NCI-H146 (cell line): ENCODE measurements at places on chromosomes 3 and 15.

- DNase-seq = no peak
These were observed 2.0 kb downstream of the SNRK start for GRCh38 chr3:43288366-43288765.

DNA sequence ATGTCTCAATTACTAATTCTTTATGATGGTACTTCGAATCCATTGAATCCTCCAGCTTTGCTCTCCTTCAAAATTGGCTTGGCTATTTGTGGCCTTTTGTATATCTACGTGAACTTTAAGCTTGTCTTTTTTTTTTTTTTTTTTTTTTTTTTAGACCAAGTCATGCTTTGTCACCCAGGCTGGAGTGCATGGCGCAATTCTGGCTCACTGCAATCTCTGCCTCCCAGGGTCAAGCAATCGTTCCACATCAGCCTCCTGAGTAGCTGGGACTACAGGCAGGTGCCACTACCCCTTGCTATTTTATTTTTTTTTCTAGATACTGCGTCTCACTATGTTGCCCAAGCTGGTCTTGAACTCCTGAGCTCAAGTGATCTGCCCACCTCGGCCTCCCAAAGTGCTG lies 7.7 kb upstream of the DIPK2A start:
- DNase-seq = no peak

- DNase-seq = no peak
These were observed 17.3 kb downstream of the PP2D1 start for GRCh38 chr3:19994796-19995195.

DNA sequence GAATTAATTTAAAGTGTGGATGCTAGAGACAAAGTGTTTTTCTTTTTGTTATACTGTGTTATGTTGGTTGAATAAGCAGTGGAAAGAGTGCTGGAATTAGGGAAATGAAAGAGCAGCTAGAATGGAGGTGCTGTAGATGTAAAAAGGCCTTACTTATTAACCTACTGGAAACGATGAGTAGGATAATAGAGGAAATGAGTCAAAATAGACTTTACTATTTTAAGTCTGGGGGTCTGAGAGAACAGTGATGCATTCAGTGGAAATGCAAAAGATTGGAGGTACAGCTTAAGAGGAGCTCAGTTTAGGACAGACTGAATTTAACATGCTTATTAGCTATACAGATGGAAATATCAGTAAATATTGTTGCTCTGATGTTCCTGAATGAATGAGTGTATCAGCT lies 674.0 kb downstream of the OTOL1 start:
- no peak for DNase-seq

- DNase-seq = no peak
These were observed 42.4 kb downstream of the ST3GAL6 start for GRCh38 chr3:98805571-98805970.

DNA sequence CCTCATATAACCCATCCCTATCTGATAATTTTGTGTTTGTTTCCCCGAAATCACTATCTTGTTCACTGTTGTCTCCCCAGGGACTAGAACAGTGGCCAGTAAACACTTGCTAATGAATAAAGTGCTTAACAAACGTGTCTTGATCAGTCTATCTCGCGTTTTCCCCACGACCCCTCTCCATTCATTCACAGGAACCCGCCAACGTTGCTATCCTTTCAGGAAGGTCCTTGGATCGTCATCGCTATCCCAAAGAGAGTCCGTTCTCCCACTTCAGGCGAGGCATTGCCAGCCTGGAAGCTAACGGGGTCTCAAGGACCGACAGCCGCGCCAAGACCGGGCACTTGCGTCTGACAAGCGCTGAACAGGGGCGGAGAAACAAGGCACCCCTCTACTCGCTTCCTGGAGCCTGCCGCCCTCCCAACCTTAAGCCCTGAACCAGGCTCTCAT lies 344 bp downstream of the LINS1 start:
- DNase-seq = peak; percentile 74

DNA sequence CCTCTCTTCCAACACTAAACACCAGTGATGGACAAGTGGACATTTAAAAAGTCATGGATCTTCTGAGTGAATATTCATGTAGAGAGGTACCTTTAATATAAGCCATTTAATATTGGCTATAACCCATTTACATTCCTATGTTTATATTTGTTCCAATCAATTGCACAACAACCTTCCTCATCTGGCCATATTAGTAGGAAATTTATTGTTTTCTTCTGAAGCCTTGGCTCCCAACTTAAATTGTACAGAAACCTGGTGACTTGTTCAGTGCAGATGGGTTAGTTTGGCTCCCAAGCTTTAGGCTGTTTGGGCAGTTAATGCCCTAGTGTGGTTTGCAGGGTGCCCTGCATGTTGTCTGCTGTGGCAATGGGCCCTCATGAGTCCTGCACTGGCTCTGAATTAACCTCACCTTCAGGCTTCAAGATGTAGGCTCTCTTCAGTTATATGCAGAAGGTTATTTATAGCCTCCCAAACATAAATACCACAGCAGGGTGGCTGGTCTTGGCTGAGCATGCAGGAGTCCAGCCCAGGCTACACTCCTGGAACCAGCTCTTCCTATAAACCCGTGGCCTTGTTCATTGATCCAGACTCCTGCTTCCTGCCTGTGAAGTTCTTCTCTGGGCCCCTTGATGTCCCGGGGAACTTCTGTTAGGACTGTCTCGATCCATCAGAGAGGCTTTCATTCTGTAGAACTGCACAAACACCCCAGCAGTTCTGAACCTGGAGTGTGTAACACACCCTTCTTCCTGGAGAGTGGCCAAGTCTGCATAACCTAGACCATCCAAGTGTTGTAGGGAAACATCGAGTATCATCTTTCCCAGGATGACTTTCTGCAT lies 57.0 kb downstream of the DUT start:
- no peak for DNase-seq

DNA sequence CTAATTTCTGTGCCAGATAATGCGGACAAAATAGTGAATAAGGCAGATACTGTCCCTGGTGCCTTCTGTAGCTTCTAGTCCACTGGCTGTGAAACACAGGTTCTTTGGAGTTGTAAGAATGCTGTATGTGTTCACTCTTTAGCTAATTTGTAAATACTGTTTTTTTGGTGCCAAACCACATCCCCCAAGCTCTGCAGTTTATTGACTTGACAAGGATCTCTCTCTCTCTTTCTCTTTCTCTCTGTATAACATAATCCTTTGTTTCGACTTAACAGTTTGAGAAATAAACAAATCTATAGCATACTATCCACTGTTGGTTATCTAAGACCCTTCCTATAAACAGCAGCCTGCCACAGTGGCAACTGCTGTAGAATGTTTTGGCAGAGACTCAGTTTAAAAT lies 7.6 kb downstream of the SMAD3 start:
- no peak for DNase-seq

DNA sequence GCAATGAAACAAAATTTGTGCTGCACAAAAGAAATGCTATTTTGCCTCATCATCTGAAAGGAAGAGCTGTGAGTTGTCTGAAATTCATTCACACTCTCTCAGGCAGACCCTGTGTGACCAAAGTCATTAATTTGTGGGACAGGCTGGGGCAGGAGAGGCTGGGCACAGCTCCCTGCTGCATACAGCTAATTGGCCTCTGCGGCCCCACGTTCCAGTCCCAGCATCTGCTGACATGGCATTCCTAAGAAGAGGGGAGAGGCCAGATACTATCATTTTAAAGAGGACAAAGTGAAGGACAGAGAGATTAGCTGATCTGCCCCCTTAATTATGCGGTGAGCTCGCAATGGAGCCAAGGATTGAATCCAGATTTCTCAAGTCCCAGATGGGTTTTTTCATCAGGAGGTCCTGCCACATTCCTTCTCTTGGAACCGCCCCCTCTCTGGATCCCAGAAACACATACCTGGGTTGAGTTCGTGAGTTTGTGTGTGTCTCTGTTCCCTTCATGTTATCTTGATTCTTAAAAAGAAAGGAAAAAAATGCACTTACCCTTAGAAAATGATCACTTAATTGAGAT lies 25.1 kb downstream of the POLR2M start:
- DNase-seq = no peak

GRCh38 chr15:62969442-62970089 lies 73.0 kb upstream of the TPM1 start:
- no peak for DNase-seq
